Stimulated activated effector memory CD8-positive, alpha-beta T cell treated with anti-CD3 and anti-CD28 coated beads, Interleukin-12 subunit alpha, Interleukin-12 subunit beta, amount 100 ng/mL, for 72 hours (primary cell): ENCODE measurements at places on chromosomes 12 and 14.

GRCh38 chr14:43132441-43132840, 1374.6 kb downstream of the FSCB start:
- no peak for DNase-seq

DNA sequence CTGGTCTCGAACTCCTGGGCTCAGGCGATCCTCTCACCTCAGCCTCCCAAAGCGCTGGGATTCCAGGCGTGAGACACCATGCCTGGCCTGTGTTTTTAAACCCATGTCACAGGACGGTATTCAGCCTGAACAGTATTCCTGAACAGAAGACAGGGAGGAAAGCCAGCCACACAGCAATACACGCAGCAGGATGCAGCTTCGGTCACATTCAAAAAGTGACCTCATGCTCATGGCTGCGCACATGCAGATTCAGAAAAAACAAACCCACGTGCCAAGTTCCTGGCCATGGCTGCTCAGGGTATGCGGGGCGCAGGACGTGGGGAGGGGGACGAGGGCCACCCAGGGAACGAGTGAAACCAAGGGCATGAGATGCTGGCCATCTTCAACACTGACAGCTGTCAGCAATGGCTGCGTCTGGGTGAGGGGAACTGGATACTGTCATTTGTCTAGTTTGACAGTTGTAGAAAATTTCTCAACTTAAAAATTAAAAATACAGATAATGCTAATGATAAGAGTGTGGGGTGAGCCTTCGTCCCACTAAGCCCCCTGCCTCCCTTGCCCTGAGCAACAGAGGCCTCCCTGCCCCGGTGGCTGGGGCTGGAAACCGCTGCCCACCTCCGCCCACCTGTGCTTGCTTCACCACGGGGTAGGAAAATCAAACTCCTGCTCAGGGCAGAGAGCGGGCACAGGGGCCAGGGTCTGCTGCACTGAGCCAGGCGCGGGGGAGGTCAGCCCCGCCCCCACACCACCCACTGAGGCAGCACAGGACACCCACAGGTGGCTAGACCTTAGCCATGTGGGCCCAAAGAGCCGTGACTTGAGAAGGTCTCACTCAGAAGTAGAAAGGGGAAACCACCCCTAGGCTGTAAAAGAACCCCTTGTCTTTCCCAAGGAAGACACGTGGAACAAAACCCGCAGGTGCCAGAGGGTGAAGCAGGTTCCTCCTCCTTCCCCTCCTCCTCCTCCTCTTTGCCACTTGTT, 84.2 kb downstream of the SCARB1 start:
- no peak for DNase-seq

DNA sequence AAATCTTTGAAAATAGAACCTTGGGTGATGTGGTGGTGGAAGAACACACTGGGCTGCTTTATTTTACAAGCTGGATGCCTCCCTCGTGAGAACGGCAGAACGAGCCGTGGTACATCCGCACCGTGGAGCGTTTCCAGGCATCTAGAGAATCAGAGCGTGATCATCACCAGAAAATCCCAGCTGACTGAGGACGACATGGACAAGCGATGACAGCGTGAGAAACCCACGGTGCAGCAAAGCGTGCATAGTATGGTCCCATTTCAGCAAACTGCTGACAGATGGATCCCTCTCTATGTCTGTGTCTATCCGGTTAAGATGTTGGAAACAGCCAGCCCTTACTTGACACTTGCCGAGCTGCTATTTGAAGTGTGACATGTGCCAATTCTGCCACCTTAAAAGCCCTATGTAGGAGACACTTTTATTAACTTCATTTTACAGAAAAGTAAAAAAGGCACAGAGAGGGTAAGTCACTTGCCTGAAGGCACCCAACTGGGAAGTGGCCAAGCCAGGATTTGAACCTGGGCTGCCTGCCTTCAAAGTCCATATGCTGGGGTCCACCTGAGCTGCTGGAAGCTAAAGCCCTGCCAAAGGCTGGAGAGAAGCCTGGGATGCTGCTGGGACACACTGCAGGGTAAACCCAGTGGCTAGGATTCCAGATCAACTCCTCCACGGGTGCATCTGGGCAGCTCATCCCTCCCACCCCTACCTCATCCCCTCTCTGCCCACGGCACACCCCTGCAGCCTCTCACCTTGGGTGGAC, 14.9 kb downstream of the SCARB1 start:
- no peak for DNase-seq

GRCh38 chr14:77622366-77622961, 6.0 kb upstream of the SPTLC2 start:
- DNase-seq = no peak

DNA sequence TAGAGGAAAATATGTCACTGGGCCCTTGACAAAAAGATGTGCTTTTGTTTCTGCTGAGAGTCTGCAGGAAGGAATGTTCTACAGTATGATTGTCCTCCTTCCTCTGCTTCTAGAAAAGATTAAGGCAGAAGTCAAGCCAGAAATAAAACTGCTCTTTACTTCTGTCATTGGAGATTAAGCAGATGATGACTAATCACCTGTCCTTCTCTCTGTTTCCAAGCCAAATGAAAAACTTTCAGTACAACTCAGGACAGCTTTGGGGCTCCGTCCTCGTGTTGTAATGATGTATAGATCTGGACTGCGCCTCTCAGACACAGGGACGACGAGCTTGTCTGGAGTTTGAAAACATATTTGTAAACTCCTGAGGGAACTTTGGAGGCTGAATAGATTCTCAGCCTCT, 159.3 kb downstream of the DYRK2 start:
- DNase-seq = no peak

DNA sequence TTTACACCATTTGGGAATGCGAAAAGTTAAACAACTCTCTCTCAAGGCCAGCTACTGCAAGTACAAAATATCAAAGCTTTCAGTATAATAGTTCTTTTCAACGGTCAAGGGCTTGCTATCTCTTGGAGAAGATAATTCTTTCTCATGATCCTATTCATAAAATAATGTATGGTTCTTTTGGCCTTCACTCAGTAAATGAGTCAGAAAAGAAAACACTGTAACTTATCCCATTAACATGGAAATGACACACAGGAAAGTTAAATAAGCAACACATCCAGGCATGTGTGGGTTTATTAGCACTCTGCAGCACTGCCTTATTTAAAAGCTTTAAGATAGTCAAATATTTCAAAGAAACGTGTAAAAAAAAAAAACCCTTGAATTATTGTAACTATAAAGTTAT, 36.9 kb downstream of the ZFC3H1 start:
- no peak for DNase-seq

DNA sequence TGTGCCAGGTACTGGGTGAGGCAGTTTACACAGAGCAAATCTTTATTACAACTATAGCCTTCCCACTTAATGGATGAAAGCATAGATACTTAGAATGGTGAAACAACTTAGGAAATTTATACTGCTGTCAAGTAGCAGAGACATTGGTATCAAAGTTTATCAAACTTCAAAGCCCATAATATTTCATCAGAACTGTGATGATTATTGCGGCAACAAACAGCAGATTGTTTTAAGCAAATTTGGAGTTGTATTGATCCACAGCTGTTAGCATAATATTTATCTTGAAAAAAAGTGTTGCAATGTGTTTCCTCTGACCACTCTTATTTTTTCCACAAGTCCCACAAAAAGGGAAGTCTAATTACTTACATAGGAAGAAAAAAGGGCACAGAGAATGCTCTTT, 2.0 kb upstream of the SLCO1B3 start:
- DNase-seq = no peak

GRCh38 chr12:79645235-79645630, 45.5 kb downstream of the PAWR start:
- DNase-seq = no peak

DNA sequence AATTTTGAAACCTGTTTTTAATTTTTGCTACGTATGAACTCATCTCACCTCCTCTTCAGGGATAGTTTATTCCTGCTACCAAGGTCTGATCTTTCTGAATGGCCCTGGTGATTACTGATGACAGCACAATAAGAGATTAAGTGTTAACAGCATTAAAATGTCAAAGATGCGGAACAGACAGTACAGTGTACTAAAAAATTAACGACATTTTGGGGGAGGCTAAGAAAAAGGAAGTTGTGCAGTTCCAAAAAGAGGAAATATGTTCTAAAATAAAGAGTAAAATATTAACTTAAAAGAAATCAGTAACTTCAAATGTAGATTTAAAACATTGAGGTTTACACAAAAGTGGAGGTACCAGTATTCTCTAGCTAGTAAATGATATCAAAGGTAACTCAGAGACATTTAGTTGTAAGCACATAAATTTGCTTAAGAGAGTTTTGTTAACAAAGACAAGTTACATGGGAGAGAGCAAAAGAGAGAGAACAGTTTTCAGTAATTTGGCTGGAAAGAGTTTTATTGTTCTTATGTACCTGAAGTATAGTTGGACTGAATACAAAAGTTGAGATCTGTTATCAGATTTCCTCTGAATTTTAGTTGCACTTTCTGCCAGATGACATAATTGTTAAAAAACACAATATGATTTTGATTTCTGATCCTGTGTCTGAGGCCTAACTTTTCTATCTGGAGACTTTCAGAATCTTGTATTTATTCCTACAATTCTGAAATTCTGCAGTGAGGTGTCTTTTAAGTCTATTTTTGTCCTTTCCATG, 4.2 kb upstream of the CLECL1 start:
- no peak for DNase-seq

- DNase-seq = no peak
Measured at GRCh38 chr12:94445662-94446061, 14.0 kb downstream of the CEP83 start.

- DNase-seq = no peak
Measured at GRCh38 chr12:131117438-131118245, 163.9 kb downstream of the ADGRD1 start.

DNA sequence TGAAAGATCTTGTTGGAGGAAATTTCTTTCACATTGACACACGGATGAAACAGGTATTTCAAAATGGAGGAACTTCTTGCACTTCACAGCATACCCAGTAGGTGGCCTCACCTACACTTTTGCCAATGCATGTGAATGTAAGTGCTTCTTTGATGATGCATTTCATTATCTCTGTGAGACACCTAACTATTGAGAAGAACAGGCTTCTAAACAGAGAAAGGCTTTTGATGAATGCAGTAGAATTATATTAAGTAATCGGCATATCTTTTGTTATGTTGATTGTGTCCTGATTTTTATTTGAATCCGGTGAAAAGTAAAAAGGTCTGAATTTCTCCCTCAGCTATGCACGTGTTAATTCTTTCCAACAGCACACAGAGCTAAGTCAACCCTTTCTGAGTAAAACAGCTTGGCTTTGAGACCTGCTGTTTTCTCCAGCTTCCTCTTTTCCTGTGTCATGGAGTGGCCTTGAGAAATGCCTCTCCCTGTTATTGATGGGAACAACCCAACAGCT, 399.0 kb downstream of the NAV3 start:
- DNase-seq = no peak

- no peak for DNase-seq
Measured at GRCh38 chr12:13992585-13992984, 11.2 kb upstream of the GRIN2B start.
